Neural crest cell (in vitro differentiated cells): ENCODE measurements at places on chromosomes 4 and X. TPM values are rescaled to one million over a fixed set of nuclear protein-coding genes. Genes with fewer than 3 reads are reported as not detected.

C4orf50 gene
- 0.02 TPM in 2 replicates for total RNA-seq

SLC25A6 gene
- total RNA-seq: 507 and 510 TPM in 2 replicates

GRCh38 chrX:25527596-25527995 is 511.8 kb upstream of the ARX start:
- no peak overlapping the region for H3K4me3 ChIP-seq
- H3K27me3 ChIP-seq: no peaks in the 10 kb centered on the region
- peaks cover 6% of the 10 kb centered on the region for H3K4me1 ChIP-seq
- no peaks in the 10 kb centered on the region for H3K36me3 ChIP-seq
- no peak overlapping the region for H3K27ac ChIP-seq

DNA sequence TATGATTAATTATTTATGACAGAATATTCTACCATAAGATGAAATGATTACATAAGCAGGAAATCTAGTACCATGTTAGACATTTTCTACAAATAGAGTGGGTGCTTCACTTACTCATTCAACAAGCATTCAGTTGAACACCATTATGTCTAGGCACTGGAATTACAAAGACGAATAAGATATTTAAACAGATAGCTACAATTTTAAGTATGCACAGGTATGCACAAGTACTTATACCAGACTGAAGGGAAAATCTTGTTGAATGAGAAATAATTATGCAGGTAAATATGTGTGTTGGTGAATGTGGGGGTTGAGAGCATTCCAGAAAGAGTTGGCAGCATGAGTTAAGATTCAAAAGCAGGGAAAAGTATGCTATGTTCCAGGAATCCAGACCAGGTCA is 107.3 kb upstream of the CNKSR2 start:
- no peak for DNase-seq
- peaks cover 4% of the 10 kb centered on the region for H3K36me3 ChIP-seq
- no peak overlapping the region for H3K27ac ChIP-seq
- H3K27me3 ChIP-seq: no peaks in the 10 kb centered on the region

DNA sequence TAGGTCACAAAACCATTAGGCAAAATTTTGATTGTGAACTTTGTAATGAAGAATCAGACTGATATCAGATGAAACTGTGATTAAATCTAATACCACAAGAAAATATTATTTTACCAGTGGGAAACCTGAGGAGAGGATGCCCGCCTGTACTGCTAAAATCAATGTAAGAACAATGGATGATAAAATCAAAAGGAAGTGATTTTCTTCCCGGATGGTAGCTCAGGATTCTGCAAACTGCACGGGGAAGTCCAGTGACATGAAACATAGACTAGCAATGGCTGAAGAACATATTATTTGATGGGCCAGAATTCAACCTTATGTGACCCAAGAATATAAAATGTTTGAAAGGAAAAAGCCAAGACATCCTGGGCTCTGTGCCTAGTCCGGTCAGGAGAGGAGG is 974.9 kb downstream of the PCDH18 start:
- H3K4me3 ChIP-seq: no peak overlapping the region
- H3K36me3 ChIP-seq: no peaks in the 10 kb centered on the region
- no peaks in the 10 kb centered on the region for H3K4me1 ChIP-seq
- no peaks in the 10 kb centered on the region for H3K27me3 ChIP-seq
- H3K27ac ChIP-seq: no peak overlapping the region
